ENCODE measurements at places on chromosomes 12 and 14. TPM values are rescaled to one million over a fixed set of nuclear protein-coding genes. Genes with fewer than 3 reads are reported as not detected.

RCOR1 gene
- 14.5 TPM for total RNA-seq

LUM gene
- total RNA-seq: 82.2 TPM

STAC3 gene
- 0.80 TPM for total RNA-seq

CCDC177 gene
- not detected for total RNA-seq

TMEM179 gene
- total RNA-seq: 4.2 TPM

SLC17A8 gene
- total RNA-seq: not detected

TCL1B gene
- total RNA-seq: not detected

PAPLN gene
- 12.0 TPM for total RNA-seq

TPCN1 gene
- 31.1 TPM for total RNA-seq

HPD gene
- total RNA-seq: 1.7 TPM

TAS2R19 gene
- 1.8 TPM for total RNA-seq

- peaks cover 6% of the 10 kb centered on the region for H3K36me3 ChIP-seq
- H3K4me3 ChIP-seq: peak overlapping the region; percentile 84
- no peak for DNase-seq
- H3K27me3 ChIP-seq: no peaks in the 10 kb centered on the region
- H3K4me1 ChIP-seq: peaks cover 59% of the 10 kb centered on the region
These were observed 678 bp downstream of the ZBTB25 start for GRCh38 chr14:64502887-64503433.

DNA sequence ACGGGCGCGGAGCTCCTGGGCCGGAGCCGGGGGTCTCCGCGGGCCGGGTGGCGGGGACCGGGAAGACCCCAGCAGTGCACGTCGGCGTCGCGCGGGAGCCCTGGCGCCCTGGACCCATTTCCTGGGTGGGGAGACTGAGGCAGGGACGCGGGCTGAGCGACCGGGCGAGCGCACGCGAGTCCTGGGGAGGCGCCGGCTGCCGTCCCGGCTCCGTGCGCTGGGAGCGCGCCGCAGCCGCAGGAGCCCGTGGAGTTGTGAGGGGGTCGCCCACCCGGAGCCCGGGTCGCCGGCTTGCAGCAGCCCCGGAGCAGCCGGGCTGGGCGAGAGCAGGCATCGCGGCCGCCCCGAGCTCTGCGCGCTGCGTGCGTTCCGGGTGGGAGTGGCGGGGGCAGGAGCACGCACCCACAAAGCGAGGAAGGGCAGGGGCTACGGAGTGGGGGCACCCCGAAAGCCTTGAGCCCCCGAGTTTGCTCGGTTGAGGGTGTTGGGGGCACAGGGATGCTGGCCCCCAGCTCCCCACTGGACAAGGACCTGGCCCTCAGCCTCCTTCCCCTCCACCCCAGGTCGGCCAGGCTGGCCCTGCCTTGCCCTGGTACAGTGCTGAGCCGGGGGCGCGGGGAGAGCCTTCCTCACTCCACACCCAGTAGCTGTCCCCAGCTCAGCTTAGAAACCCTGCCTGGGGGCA, 620 bp downstream of the MMP17 start:
- DNase-seq: no peak
- H3K36me3 ChIP-seq: no peaks in the 10 kb centered on the region
- peaks cover 49% of the 10 kb centered on the region for H3K4me1 ChIP-seq
- H3K4me3 ChIP-seq: peak overlapping the region; percentile 53
- peaks cover 43% of the 10 kb centered on the region for H3K27me3 ChIP-seq
- H3K27ac ChIP-seq: peak overlapping the region; percentile 45

GRCh38 chr12:33519566-33519965, 79.9 kb upstream of the SYT10 start:
- no peaks in the 10 kb centered on the region for H3K4me1 ChIP-seq
- H3K27ac ChIP-seq: no peak overlapping the region
- DNase-seq: no peak
- no peak overlapping the region for H3K4me3 ChIP-seq
- no peaks in the 10 kb centered on the region for H3K36me3 ChIP-seq
- H3K27me3 ChIP-seq: no peaks in the 10 kb centered on the region

GRCh38 chr14:45070215-45070614, 13.7 kb upstream of the PRPF39 start:
- no peaks in the 10 kb centered on the region for H3K27me3 ChIP-seq
- no peak for DNase-seq
- H3K27ac ChIP-seq: no peak overlapping the region
- H3K4me3 ChIP-seq: no peak overlapping the region
- H3K4me1 ChIP-seq: peaks cover 6% of the 10 kb centered on the region
- H3K36me3 ChIP-seq: peaks cover 4% of the 10 kb centered on the region

DNA sequence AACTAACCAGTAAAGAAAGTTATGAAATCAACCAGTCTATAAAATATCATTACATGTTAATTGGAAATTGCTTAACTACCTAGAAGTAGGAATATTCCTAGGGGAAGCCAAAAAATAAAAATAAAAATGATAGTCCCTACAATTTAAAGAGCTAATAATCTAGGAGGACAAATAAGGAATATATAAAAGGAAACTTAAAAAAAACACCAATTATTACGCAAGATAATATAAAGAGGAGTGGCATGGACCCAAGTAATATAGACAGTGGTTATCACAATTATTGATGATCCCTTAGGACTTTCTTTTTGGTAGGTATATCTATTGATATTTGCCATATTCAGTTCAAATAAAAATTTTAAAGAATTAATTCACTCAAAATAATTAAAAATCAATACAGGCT, 498.7 kb downstream of the SOX5 start:
- no peak overlapping the region for H3K4me3 ChIP-seq
- H3K27ac ChIP-seq: no peak overlapping the region
- no peak for DNase-seq
- no peaks in the 10 kb centered on the region for H3K4me1 ChIP-seq
- no peaks in the 10 kb centered on the region for H3K27me3 ChIP-seq
- H3K36me3 ChIP-seq: no peaks in the 10 kb centered on the region

GRCh38 chr12:70366581-70367257, 629 bp downstream of the KCNMB4 start:
- peaks cover 7% of the 10 kb centered on the region for H3K4me1 ChIP-seq
- H3K4me3 ChIP-seq: peak overlapping the region; percentile 74
- H3K27ac ChIP-seq: peak overlapping the region; percentile 49
- H3K27me3 ChIP-seq: peaks cover 46% of the 10 kb centered on the region

GRCh38 chr12:112375105-112375504, 7.1 kb downstream of the HECTD4 start:
- H3K27ac ChIP-seq: no peak overlapping the region
- no peak for DNase-seq

- no peak for DNase-seq
- H3K4me3 ChIP-seq: no peak overlapping the region
- H3K27ac ChIP-seq: no peak overlapping the region
- no peaks in the 10 kb centered on the region for H3K27me3 ChIP-seq
These were observed 2.3 kb upstream of the SLC22A17 start for GRCh38 chr14:23354990-23355389.

GRCh38 chr12:115451780-115452736, 768.1 kb upstream of the TBX3 start:
- H3K27me3 ChIP-seq: peaks cover 26% of the 10 kb centered on the region
- H3K36me3 ChIP-seq: no peaks in the 10 kb centered on the region

DNA sequence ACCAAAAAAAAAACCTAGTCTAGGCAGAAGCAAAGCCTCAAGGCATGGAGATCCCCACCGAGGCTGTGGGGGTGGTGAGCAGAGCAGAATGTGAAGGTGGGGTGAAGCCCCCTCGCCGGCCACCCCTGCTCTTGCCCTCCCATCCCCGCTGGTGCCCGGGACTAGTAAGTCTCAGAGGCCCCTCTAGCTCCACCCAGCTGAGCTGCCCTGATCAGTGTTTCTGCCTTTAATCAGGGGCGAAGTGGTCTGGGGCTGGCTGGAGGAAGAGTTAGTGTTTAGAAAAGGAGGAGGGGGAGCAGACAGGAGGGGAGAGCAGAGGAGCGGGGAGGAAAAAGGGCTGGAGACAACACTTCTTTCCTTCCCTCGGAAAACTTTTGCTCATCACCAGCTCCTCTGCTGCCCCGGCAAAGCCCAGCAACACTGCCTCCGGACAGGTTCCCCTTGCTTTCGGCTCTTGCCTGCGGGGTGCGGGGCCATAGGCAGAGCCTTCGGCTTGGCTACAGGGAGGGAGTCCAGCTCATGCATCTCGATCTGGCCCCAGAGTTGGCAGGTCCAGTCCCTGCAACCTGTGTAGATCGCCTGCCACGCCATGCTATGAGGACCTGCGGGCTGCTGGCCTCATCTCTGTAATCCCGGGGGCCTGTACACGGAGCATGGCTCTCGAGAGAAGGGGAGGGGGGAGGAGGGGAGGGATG, 3.4 kb upstream of the DLK1 start:
- no peaks in the 10 kb centered on the region for H3K4me1 ChIP-seq
- H3K4me3 ChIP-seq: no peak overlapping the region
- DNase-seq: no peak
- no peaks in the 10 kb centered on the region for H3K36me3 ChIP-seq
- H3K27me3 ChIP-seq: peaks cover 71% of the 10 kb centered on the region

GRCh38 chr12:89062996-89063395, 289.3 kb downstream of the DUSP6 start:
- H3K4me3 ChIP-seq: no peak overlapping the region
- H3K27ac ChIP-seq: no peak overlapping the region
- no peaks in the 10 kb centered on the region for H3K4me1 ChIP-seq
- H3K27me3 ChIP-seq: no peaks in the 10 kb centered on the region
- no peaks in the 10 kb centered on the region for H3K36me3 ChIP-seq

DNA sequence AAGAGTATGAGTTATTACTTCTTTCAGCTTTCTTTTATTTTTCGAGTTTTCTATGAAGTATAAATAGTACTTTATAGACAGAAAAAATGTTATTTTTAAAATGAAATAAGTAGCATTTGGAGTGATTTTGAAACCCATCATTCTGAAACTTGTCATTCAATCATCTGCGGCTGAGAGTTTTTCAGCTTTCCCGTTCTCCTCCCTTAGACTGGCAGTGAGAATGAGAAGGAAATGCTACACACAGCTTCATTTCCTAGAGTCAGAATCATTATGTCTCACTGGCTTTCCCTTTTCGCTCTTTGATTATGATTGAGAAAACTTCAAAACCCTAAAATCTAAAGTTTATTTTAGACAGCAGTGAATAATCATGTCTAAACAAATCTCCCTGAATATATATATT, 33.7 kb upstream of the GNPNAT1 start:
- DNase-seq: no peak
- H3K4me3 ChIP-seq: no peak overlapping the region
- H3K4me1 ChIP-seq: peaks cover 5% of the 10 kb centered on the region
- no peak overlapping the region for H3K27ac ChIP-seq
- no peaks in the 10 kb centered on the region for H3K27me3 ChIP-seq

DNA sequence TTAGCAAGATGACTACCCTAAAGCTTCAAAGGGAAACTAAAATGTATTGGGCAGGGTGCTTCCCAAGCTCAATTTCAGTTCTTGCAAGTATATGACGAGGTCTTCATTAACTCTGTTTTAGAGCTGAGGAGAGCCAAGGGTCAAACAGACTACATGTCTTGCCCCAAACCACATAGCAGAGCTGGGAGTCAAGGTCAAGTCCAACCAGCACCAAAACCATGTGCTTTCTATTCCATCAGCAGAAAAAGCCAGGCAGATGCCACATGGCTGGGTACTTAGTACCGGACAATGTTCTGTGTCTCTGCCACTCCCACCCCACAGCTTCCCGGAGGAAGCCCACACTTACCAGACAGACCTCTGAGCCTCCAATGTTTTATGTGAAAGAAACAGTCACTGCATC, 17.6 kb downstream of the NID2 start:
- H3K4me3 ChIP-seq: peak overlapping the region; percentile 3
- H3K27ac ChIP-seq: peak overlapping the region; percentile 92
- DNase-seq: peak; percentile 79
- H3K27me3 ChIP-seq: no peaks in the 10 kb centered on the region
- H3K36me3 ChIP-seq: no peaks in the 10 kb centered on the region
- H3K4me1 ChIP-seq: peaks cover 87% of the 10 kb centered on the region

DNA sequence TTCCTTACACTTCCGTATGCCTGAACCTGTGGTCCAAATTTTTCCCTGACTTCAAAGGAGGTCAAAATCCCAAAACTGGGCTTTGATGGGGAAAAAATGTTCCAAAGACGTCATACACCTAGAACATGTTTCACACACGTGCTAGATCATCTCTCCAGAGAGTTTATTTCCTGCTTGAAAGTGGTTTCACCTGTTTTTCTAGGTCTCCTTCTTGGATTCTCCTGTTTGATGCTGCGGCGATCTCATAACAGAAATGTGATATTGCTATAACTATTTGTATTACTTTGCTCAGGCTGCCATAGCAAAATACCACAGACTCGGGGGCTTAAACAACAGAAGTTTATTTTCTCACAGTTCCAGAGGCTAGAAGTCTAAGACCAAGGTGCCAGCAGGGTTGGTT, 19.7 kb upstream of the TMCC3 start:
- no peak for DNase-seq
- H3K27me3 ChIP-seq: no peaks in the 10 kb centered on the region
- H3K4me1 ChIP-seq: no peaks in the 10 kb centered on the region
- no peaks in the 10 kb centered on the region for H3K36me3 ChIP-seq
- H3K4me3 ChIP-seq: no peak overlapping the region

DNA sequence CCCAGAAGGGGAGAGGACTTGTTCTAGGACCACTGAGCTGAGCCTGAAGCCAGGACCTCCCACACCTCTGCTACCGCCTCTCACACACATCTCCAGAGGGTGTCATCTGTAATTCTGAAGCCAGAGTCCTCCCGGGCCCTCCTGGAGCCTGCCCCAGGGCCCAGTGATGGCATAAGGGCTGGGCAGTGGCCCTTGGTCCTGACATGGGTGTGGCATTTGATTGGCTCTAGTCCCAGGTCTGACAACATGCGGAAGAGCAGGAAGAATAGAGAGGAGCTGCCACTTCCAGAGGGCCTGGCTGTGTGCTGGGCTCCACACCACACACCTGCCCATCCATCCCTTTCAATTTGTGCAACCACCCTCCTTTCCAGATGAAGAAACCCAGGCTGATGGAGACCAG, 144.3 kb upstream of the GSC start:
- DNase-seq: no peak
- no peak overlapping the region for H3K27ac ChIP-seq
- no peak overlapping the region for H3K4me3 ChIP-seq
- H3K36me3 ChIP-seq: no peaks in the 10 kb centered on the region

DNA sequence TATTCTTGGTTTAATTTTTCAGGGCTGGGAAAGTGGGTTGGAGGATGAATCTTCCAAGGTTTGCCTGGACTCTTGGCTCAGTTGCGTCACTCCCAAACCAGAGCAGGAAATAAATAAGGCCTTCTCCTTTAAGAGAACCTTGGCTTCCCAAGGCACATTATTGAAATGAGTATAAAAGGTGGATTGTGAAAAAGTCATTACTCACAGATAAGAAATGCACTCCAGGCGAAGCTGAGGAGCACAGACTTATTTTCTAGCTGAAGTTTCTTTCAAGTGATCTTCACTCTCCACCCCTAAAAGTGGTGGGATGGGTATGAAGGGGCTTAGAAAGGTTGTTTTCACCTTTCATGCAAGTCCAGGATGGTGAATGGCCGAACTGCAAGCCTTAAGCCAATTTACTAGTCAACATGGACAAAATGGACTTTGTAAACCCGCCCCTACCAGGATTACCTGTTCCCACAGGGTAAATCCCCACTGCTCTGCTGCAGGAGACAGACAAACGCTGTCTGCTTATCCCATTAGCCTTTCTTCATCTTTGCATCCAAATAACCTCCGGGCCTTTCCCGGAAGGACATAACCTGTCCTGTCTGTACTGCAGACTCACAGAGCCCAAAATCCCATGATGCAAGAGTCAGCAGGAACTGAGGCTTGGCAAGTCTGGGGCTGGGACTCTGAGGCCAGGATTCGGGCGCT, 207.6 kb downstream of the BCL11B start:
- H3K27ac ChIP-seq: no peak overlapping the region
- H3K4me3 ChIP-seq: no peak overlapping the region
- no peaks in the 10 kb centered on the region for H3K27me3 ChIP-seq
- DNase-seq: no peak

Data from esophagus muscularis mucosa (tissue), 4 donors.